ENCODE measurements at places on chromosomes 7 and 10.

GRCh38 chr10:77530011-77530410 is 107.6 kb downstream of the KCNMA1 start:
- no peak for DNase-seq

DNA sequence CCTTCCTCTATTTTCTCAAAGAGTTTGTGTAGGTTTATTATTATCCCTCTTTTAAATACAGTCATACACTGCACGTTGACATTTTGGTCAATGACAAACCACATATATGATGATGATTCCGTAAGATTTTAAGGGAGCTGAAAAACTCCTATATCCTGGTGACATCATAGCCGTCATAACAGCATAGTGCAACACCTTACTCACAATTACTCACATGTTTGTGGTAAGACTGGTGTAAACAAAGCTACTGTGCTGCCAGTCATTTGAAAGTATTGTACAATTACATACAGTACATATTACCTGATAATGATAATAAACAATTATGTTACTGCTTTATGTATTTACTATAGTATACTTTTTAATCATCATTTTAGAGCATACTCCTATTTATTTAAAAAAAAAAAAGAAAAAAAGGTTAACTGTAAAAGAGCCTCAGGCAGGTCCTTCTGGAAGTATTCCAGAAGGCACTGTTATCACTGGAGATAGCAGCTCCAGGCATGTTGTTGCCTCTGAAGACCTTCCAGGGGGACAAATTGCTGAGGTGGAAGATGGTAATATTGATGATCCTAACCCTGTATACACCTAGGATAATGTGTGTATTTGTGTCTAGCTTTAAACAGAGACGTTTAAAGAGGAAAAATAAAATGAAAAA is 123.3 kb upstream of the CDK1 start:
- no peak for DNase-seq

DNA sequence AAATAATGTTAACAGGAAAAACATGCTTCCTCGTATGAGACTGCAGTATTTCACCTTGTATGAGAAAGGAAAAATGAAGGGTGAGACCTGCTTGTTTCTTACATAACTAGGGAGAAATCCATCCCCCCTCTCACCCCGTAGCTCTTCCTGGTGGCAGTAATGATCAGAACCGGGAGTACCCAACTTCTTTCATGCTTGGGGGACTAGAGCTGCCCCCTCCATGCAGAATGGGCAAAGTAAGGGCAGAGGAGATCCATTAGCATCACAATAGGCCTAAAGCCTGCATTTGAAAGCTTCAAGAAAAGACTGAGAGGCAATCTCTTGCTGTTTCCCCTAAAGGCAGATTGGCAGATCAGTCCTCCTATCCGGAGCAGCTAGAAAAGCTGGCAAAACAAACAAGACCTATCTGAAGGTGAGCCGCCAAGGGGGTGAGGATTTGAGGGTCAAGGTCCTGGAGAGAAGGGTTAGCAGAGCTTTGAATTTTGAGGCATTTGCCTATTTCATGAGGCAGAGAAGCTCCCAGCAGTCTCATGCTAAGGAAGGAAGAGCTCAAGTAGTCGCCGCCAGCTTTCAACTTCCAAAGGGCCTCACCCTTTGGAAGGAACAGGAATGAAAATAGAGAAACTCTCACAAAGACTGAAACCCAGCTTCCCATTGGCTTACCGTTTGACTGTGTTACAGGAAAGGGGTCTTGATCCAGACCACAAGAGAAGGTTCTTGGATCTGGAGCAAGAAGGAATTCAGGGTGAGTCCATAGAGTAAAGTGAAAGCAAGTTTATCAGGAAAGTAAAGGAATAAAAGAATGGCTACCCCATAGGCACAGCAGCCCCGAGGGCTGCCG is 36.2 kb downstream of the BAG3 start:
- no peak for DNase-seq

- no peak for DNase-seq
Observed at GRCh38 chr7:34108165-34108564, 202.8 kb downstream of the BMPER start.

- no peak for DNase-seq
Observed at GRCh38 chr10:84811113-84811512, 482.7 kb downstream of the CCSER2 start.

DNA sequence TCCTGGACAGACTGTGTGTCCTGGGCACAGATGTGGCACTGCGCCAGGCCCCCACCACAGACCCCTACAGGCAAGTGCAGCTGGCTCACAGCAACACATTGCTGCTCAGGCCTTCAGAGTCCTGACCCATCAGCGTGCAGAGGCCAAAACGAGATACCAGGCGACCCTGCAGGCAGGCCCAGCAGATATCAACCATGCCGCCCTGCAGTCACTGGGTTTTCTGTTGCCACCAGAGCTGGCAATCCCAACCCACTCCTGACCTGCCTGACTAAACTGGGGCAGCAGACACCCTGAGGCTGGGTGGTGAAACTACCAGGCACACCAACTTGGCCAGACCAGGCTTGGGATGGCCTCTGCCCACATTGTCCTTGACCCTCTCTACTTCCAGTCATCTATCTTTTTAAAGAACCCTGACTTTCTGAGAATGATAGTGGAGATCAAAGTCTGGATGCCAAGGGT is 20.3 kb downstream of the ZCCHC24 start:
- no peak for DNase-seq

GRCh38 chr10:99366666-99367065 is 37.5 kb downstream of the CNNM1 start:
- DNase-seq: no peak

GRCh38 chr10:7756360-7756992 is 31.3 kb downstream of the KIN start:
- no peak for DNase-seq

DNA sequence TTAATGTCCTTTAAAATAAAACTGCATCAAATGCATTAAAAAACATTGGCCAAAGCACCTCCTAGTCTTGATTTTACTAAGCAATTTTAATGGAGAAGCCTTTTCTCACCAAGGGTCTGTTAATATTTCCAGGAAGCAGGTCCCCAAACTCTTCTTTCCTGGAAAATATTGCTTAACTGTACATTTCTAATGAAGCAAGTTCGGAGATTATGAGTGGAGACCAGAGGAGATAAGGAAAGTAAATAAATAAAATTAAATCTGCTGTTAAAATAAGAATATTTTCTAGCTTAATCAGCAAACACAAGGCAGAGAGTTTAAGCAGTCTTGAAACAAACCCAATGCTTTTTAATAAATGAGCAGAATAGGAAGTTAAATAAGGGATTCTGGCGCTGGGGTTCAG is 322.4 kb downstream of the PTEN start:
- no peak for DNase-seq

DNA sequence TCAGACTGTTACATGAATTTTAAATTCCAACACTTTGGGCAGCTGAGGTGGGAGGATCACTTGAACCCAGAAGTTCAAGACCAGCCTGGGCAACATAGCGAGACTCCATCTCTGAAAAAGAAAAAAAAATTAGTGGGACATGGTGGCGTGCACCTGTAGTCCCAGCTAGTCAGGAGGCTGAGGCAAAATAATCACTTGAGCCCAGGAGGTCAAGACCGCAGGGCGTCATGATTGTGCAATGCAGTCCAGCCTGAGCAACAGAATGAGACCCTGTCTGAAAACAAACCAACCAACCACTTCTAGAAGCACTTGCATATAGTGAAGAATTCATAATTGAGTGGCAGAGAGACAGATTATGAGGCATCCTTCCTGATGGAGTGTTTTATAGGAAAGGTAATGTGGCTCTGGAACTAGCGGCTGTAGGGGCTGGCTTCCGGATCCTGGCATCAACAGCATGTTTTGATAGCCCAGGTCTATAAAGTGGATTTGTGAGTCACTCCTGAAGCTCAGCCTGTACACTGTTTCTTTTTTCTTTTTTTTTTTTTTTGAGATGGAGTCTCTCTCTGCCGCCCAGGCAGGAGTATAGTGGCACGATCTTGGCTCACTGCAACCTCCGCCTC is 40.3 kb upstream of the RSBN1L start:
- no peak for DNase-seq

- DNase-seq: no peak
Observed at GRCh38 chr7:100968031-100968430, 1.3 kb upstream of the MUC12 start.

- no peak for DNase-seq
Observed at GRCh38 chr7:111516612-111517011, 45.7 kb downstream of the IMMP2L start.

- no peak for DNase-seq
Observed at GRCh38 chr10:27865221-27865635, 119.6 kb upstream of the MKX start.

DNA sequence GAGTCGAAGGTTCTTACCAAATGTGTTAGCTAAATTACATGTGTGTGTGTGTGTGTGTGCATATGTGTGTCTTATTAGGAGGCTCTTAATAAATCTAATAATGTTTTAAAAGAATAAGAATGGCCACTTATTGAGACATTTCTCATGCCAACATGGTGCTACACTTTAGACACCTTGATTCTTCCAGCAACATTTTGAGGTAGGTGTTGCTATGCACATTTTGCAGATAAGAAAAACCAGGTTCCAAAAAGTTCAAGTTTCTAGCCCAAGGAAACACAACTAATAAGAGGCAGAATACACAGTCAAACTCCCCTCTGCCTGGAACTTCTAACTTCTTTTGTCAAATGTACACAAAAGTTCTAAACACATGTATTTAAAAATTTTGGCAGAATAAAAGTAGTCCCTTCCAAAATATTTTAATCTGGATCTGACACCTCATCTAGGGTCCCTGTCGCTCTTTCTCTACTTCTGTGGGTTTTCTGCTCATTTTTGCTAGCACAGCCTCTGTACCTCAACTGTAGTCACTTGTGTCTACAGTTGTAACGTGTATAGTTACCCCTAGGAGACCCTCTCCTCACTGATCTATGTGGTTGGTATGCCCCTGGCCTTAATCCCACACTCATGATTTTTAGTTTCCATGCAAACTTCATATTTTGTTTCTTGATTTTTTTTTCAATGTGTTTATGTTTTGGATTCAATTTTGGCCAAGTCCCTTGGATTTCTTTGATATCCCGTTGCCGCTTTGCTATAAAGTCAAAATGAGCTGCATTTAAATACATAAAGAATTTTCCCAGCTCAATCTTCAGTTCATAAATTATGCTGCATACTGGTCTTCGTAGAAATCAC is 4.3 kb downstream of the ANKRD1 start:
- no peak for DNase-seq

DNA sequence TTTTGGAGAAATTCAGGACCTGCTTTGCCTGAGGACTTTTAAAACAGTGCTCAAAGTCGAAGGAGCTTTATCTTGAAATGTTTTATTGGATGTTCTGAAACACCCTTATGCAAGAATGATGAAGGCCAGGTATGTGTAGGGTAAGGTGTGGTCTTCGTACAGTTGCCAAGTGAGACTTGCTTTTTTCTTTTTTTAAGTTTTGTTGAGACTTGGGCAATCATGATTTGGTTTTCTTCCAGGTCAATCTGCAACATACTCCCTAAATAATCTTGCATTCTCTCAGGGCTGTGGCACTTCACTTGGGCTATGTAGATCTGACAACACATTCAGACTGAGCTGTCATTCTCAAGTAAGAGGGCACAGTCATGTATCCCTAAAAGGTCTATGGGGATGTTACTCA is 75.0 kb downstream of the GATA3 start:
- no peak for DNase-seq

GRCh38 chr7:150668472-150668911 is 17.0 kb upstream of the GIMAP2 start:
- DNase-seq: no peak

GRCh38 chr7:54253036-54253373 is 289.2 kb upstream of the VSTM2A start:
- no peak for DNase-seq

GRCh38 chr7:78993341-78993740 is 460.1 kb downstream of the MAGI2 start:
- DNase-seq: no peak

DNA sequence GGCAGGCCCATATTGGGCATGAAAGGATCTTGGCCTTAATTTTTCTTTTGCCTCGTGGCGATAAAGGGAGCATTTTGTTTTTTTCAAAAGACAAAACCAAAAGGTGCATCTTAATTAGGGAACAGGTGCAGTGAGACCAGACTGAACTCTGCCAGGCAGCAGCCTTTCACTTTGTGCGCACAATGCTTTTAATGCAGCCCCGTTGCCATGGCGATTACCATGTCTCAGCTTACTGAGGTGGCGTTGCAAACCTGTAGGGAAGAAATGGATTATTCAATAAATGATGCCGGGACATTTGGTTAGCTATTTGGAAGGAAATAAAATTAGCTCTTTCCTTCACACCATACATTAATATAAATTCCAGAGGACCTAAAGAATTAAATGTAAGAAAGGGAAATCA is 61.9 kb downstream of the MYL10 start:
- DNase-seq: no peak

DNA sequence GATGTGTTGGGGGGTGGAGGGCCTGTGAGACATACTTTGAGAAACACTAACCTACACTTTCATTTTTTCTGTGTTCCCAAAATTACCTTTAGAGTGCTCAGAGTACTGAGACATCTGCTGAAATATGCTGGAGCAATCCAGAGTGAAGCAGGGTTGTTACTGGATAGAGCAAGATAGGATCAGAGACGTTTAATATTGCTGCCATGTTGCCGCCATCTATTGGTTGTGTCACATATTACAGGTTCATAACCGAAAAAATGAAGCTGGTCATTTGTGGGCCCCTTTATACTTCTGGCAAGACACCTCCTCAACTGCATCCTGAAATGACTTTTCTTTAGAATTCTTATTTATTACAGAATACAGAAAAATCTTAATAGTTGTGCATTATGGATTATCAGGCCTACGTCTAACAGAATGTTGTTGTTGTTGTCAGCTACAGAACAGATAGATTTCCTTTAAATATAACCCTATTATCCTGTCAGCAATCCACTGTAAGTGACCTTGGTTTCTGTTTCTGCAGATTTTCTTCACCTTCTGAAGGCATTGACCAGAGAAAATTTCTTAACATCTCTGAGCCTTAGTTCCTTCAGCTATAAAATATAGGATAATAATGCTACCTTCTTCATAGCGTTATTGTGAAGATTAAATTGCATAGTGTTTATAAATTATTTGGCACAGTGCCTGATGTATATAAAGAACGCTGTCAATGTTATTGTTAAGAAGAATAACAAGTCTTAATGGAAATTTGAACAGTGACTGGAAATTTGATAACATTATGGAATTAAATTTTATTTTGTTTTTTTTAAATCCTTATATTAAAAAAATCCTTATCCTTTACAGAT is 16.2 kb upstream of the DLD start:
- DNase-seq: no peak

- DNase-seq: no peak
Observed at GRCh38 chr10:12633776-12634620, 284.7 kb downstream of the CAMK1D start.

GRCh38 chr10:100826661-100826982 is 81.2 kb downstream of the PAX2 start:
- DNase-seq: no peak

DNA sequence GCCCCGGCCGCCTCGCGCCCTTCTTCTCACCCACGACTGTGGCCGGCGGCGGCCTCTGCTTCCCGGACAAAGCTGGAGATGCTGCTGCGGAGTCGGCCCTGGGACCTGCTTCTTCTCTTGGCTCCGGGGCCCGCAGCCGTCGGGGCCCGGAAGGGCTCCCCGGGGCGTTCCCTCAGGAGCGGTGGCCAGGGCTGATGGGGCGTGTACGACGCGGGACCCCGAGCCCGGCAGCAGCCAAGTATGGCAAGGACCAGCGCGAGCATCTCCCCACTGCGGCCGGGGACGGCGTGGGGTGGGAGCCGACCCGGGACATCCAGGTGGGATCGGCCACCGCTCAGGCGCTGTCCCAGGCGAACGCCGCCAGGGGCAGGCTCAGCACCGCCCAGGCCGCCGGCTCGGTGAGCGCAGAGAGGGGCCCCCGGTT is 27.6 kb upstream of the BMS1 start:
- DNase-seq: no peak

GRCh38 chr7:130823060-130823459 is 89.1 kb upstream of the KLF14 start:
- DNase-seq: no peak

Data from stimulated activated CD8-positive, alpha-beta memory T cell treated with anti-CD3 and anti-CD28 coated beads, Interleukin-7, amount 100 ng/mL, for 24 hours (primary cell).